ENCODE measurements at places on chromosomes 4 and X.
A peak's percentile ranks its signal among the peaks of the same experiment; 100 is the strongest.

- no peak for DNase-seq
These were observed 11.5 kb downstream of the CRMP1 start for GRCh38 chr4:5881340-5881739.

DNA sequence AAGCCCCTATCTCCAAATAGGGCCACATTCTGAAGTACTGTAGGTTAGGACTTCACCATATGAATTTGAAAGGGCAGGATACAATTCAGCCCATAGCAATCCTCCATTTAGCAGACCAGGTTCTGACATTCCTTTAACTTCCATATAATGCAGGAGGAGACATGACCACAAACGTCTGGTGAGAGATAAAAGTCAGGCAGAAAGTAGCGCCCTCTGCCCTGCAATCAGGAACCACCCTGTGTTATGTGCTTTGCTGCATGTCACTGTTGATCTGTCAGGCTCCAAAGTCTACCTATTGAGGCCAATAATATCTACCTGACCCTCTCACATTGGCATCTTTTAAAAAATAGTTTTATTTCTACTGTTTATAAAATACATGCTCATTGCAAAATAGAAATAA, 30.2 kb upstream of the SEPSECS start:
- DNase-seq = no peak

GRCh38 chr4:176981074-176981473, 188.4 kb upstream of the VEGFC start:
- DNase-seq = no peak

- no peak for DNase-seq
These were observed 80.8 kb downstream of the RASL11B start for GRCh38 chr4:52942936-52943335.

DNA sequence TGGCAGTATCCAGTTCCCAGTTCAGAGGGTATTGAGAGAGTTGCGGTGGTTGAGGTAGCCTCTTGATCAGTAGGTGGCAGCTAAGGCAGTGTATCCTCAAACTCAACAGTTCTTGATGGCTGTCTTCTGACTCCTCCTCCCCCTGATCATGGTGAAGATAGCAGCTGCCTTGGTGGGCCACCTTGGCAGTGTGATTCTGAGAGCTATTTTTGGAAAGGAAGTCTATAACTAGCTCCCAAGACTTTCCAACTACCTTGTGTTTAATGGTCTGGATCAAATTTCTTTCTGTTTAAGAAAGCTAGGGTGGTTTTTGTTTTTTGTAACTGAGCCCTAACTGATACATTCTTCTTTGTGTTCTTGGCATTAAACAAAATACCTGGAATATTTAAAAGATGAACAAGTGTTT, 10.5 kb upstream of the TBC1D19 start:
- peak; percentile 95 for DNase-seq

- no peak for DNase-seq
These were observed 28.7 kb upstream of the HPGDS start for GRCh38 chr4:94371290-94371689.

DNA sequence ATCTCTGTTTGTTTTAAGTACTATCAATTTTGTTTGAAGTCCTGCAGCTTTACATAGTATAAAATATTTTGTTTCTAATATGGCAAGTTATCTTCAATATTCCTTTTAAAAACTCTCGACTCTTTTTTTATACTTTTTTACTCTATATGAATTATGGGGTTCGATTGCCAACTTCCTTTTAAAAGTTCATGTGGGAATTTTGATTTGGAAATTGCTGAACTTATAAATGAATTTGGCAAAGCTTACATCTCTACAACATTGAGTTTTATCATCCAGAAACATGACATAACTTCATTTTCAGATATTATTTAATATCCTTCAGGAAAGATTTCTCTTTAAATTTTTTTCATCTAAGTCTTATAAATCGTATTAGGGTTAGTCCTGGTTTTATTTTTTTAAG, 60.8 kb downstream of the ASB9 start:
- no peak for DNase-seq

DNA sequence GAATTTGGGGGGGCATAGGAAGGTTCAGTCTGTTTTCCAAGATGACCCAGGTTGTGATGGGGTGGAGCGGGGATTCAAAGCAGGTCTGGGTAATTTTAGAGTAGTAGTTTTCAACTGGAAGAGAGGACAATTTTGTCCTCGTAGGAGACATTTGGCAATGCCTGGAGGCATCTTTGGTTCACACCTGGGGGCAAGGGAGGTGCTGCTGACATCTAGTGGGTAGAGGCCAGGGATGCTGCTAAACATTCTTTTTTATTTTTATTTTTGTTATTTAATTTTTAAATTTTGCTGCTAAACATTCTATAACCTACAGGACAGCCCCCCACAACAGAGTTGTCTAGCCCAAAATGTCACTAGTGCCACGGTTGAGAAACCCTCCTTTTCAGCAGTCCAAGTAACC, 1.9 kb downstream of the RAB9A start:
- DNase-seq = peak; percentile 27

GRCh38 chr4:66000510-66001117, 330.3 kb upstream of the EPHA5 start:
- peak; percentile 14 for DNase-seq

GRCh38 chr4:123421227-123421936, 24.8 kb downstream of the SPRY1 start:
- DNase-seq = no peak

DNA sequence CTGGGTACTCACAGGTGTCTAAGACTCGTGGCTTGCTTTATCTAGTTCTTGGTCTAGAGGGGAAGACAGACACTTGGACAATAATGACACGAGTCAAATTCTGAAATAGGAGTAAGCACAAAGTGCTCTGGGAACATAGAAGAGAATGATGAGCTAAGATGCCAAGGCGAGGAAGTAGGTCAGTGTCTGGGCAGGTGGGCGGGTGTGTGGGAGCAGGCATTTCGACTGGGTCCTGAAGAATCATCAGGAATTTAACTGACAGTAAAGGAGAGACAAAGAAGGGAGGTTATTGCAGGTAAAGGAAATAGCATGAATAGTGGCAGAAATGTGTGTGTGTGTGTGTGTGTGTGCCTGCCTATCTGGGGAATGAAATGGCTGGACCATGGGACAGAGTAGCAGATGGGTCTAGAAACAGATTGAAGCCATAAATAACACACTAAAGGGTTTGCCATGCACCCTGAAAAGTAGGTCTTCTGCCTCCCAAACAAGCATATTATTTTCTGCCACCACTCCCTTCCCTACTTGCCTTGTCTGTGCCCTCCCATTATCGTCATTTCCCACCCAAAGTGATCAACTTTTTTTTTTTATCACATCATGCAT, 58.4 kb upstream of the SLC25A43 start:
- DNase-seq = no peak

DNA sequence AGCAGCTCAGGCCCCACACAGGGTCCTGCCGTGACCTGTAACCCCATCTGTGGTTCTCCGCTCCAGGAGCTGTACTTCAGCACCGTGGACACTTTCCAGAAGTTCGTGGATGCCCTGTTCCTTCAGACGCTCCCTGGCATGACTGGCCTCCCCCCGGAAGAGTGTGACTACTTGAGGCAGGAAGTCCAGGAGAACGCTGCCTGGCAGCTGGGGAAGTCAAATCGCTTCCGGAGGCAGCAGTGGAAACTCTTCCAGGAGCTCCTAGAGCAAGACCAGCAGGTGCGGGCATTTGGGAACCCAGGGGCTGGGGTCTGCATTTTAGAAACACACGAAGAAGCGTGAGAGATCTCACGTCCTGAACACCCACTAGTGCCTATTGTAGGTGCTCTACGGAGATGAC, 72.5 kb downstream of the EVC start:
- no peak for DNase-seq

GRCh38 chr4:39648827-39649558, 10.3 kb upstream of the SMIM14 start:
- DNase-seq = no peak

GRCh38 chr4:34432706-34433105, 1811.6 kb downstream of the ARAP2 start:
- no peak for DNase-seq

GRCh38 chr4:158201322-158201721, 9.0 kb upstream of the TMEM144 start:
- no peak for DNase-seq

GRCh38 chr4:62161446-62161845, 961.3 kb downstream of the ADGRL3 start:
- no peak for DNase-seq

- DNase-seq = no peak
These were observed 74.4 kb upstream of the PLAC1 start for GRCh38 chrX:134732676-134733075.

GRCh38 chrX:13418126-13419097, 98.6 kb upstream of the ATXN3L start:
- DNase-seq = no peak

- DNase-seq = no peak
These were observed 9.3 kb upstream of the TBC1D19 start for GRCh38 chr4:26574563-26574962.

- DNase-seq = no peak
These were observed 1.9 kb upstream of the DUSP9 start for GRCh38 chrX:153645151-153645550.

DNA sequence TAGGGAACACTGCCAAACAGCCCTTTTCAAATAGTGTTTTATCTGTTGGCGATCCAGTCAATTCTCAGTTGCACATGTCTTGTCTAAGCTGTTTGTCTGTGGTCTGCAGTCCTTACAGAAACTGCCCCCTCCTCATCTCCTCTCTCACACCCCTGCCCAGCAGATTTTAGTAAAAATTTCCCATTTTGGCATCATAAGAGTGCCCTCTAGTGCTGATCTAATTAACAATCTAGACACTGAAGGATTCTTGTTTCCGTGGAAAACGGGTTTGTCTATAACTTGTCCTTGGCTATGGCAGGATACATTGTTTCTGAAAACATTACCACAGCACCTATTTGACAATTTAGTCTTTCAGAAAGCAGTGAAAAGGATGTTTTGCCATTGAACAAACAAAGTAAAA, 227.2 kb upstream of the MBNL3 start:
- DNase-seq = no peak

GRCh38 chr4:149311076-149311475, 504.6 kb downstream of the IQCM start:
- peak; percentile 19 for DNase-seq

DNA sequence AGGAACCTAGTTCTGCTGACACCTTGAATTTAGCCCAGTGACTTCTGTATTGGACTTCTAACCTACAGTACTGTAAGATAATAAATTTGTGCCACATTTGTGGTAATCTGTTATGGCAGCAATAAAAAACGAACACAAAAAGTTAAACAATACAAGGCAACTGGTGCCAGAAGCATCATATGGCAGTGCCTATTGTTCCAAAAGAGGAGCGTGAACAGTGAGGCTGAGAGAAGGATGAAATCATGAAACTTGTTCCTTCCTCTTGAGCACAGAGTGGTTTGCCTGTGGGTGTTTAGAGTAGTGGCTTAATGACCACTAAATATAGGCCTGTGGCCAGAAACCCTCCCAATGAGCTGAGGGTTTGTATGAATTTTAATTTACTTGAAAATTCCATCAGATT, 69.7 kb upstream of the PGRMC2 start:
- no peak for DNase-seq

DNA sequence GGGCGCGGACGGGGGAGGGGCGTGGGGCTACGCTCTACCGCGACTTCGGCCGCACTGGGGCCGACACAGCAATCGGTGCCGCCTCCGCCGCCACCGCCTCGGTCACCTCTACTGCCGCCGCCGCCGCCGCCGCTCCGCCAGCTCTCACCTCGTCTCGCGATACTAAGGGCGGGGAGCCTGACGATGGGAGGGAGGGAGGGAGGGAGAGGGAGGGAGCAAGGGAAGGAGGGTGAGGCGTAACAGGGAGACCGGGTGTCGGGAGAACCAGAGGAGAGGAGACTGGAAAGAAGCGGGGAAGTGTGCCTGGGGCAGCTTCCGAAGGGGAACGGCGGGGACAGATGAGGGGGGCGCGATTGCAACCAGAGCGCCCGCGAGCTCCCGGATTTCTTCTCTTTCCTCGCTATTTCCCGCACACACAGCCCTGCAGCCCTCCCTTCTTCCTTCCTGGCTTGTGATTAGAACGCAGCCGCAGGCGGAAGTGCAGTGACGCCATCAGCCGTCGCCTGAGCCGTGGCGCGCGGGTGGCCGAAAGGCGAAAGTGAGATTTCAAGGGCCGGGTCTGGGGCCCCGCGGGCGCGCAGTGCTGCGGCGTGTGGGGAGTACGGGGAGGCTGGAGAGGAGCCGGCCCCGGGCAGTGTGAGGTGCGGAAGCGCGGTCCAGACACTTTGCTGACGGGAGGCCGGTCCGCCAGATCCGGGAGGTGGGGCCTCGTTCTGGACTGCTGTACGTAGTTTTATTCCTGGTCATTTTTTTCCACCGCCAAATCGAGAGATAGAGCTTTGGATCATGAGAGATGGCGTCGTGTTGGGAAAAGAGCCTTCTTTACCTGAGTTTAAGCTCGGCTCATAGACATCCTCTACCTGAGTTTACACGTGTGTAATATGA, at the start of gene ANKRD17:
Gene ANKRD17 (minus strand): TSS at position 113 of the 885 bp plus-strand sequence. CDS start 130 bp downstream, outside the sequence.
- DNase-seq = peak; percentile 95

All from Caki2 (cell line).